ENCODE measurements at places on chromosomes 4 and X.

DNA sequence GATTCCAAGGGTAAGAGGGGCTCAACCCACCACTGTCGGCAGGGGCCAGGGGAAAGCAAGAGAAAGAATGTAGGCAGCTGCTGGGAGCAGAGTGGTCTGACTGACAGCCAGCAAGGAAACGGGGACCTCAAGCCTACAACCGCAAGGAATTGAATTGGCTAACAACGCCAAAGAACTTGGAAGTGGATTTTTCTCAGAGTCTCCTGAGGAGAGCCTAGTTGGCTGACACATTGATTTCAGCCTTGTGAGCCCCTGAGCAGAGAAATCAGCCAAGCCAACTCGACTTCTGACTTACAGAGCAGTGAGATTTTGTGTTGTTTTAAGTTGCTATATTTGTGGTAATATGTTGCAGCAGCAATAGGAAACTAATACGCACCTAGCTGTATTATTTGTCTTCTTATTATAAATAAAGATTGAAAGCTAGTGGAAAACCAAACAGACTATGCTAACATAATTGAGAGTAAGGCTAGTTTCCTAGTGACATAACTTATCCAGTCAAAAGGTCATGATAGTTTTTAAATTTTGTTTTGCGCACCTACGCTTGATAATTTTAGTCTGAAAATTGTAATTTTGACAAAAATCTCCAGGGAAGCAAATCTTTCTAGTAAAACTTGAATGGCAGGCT lies 145.8 kb upstream of the HCCS start:
- DNase-seq, result no peak

- DNase-seq, result no peak
Observed at GRCh38 chr4:189311251-189311650, 629.4 kb upstream of the FRG1 start.

DNA sequence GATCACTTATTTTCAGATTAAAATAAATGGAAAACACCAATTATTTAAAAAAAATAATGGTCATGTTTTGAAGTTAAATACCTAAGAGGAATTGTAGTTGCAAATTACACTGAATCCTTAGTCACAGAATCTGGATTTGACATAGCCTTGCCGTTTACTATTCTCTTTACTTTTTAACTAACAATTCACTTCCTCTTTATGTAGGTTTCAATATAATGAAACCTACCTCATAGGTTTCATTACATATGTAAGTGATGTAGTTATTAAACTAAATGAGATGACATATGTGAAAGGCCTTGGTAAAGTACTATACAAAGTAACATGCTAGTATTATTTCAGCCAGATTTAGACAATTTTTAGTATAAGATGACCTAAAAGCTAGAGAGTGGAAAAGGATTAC lies 6.5 kb downstream of the SPP1 start:
- no peak for DNase-seq

- DNase-seq, result no peak
Observed at GRCh38 chr4:138833974-138834373, 181.6 kb upstream of the NOCT start.

GRCh38 chrX:64205735-64206501 lies 410 bp upstream of the AMER1 start:
- DNase-seq, result peak; percentile 85

DNA sequence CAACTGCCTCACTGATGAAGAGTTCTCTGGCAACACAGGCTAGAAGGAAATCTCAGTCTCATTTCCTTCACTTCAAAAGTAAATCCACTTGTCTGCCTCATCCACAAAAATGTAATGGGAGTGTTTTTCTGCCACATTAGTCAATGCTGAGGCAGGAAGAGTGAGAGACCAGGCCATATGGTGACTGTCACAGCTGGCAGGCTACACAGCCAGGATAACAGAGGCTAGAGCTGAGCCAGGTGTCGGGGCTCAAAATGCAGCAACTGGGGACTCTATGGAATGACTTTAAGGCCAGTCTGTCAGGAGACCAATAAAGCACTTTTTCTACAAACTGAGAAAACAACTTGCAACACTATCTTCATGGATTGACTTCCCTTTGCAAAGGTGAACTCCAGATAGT lies 204.2 kb downstream of the GPC3 start:
- no peak for DNase-seq

- DNase-seq, result no peak
Observed at GRCh38 chr4:183202523-183202922, 103.5 kb downstream of the WWC2 start.

- DNase-seq, result peak; percentile 68
Observed at GRCh38 chr4:78297116-78297800, 240.1 kb downstream of the FRAS1 start.

DNA sequence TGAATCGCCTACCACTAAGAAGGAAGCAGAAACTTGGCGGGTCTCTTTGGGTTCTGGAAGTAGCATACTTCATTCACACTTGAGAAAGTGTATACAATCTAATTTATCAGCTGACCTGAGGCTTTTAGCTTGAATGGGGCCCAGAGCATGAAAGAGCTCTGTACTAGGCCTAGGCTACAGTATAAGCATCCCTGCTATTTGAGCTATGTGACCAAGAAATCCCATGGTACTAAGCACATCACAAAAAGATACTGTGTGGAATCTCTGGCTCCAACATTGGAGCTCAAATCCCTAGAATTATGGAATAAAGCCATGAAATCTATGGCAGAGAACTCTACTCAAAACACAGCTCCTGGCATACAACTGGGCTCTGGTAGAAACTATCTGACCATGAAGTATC lies 43.9 kb upstream of the CCDC149 start:
- no peak for DNase-seq

DNA sequence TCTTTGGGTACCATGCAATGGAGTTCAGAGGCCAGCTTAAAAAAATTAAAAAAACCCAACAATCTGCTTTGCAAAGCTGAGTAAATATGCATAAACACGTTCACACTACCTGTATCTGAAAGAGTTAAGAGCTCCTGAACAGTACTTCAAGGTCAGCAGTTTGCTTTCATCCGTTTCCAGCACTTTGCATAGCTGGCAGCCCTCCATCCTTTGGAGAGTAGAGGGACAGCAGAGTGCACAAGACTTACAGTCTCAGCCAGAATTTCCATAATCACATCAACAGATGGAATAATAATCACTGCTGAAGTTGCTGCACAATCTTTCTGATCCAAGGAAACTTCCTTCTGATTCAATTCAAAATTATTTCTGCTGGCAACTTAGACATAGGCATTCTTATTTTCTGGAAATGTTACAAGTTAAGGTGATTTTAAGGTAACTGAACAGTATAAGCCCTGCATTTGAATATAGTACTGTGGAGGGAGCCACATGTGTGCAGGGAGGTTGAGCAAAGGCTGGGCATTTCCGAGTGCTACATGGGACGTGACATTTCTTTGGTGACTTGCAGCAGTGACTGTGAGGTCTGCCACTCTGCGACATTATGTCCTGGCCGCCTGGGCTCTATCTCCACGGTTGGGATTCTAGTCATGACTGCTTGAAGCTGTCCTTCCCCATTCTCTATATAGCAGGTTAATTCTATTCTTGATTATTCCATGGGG lies 73.5 kb upstream of the EMCN start:
- no peak for DNase-seq

GRCh38 chrX:150857453-150857852 lies 41.0 kb downstream of the CD99L2 start:
- DNase-seq, result no peak

DNA sequence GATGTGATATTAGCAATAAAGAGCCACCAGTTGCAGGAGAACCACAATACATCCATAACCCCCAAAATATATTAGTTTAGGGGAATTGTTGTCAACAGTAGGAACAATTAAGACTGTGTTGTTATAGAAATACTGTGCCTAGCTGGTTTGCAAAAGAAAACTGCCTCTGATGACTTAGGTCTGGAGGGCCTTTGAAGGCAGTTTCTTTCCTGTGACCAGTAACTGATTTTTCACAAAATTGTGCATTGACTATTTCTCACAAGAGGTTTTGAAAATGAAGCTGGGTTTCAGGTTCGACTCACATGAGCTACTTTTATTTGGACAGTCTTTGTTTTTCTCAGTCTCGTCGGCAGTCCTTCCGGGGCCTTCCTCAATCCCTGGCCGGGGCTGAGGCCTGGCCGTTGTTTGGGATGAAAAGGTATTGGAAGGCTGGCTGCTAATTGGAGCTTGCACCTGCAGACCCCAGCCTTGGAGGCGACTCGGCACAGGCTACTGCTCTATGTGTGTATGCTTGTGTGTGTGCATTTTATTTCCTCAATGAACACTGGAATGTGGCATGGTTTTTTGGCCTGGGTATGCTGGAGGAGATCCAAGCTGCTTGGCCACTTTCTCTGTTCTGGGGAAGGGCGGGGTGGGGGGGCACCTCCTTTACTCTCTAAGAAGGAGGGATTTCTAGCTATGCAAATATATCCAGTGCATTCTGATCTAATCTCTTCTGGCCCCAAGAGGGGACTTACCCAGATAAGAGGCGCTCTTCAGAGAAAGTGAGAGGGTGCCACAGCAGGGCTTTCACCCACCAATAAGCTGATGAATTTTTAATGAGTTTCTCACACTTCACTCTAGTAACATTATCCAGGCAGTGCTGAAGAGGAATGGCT lies 49.5 kb upstream of the LNX1 start:
- DNase-seq, result no peak

- no peak for DNase-seq
Observed at GRCh38 chr4:32163125-32163524, 1443.0 kb downstream of the PCDH7 start.

- DNase-seq, result peak; percentile 57
Observed at GRCh38 chrX:45347877-45348276, 147.2 kb upstream of the DIPK2B start.

GRCh38 chr4:40630335-40631021 lies 814 bp upstream of the RBM47 start:
- no peak for DNase-seq

GRCh38 chrX:67351411-67351810 lies 192.4 kb upstream of the AR start:
- no peak for DNase-seq

DNA sequence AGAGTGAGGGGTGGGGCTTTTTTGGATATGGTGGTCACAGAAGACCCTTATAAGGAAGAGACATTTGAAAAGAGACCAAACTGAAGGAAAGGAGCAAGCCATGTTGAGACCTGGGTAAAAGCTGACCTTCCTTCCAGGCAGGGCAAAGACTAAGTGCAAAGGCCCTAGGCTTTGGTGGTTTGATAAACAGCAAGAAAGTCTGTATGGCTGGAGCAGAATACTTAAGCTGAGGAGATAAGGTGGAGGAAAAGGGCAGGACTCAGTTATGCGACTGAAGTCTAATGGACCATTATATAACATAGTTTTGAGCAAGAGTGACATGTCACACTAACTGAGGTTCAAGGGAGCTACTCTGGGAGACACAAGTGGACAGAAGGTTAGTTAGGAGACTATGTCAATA lies 20.0 kb downstream of the SH3RF1 start:
- DNase-seq, result no peak

All from fibroblast of mammary gland (primary cell).